ENCODE measurements at places on chromosomes 6 and 20.

- no peak for DNase-seq
These were observed 26.1 kb downstream of the C6orf141 start for GRCh38 chr6:49576618-49577017.

GRCh38 chr6:56278171-56278591 lies 30.8 kb upstream of the COL21A1 start:
- DNase-seq: no peak

- no peak for DNase-seq
These were observed 201.3 kb upstream of the DTNBP1 start for GRCh38 chr6:15864038-15864707.

- peak; percentile 35 for DNase-seq
These were observed 115.2 kb upstream of the RNF24 start for GRCh38 chr20:4130404-4131189.

GRCh38 chr6:109028439-109028838 lies 66.2 kb downstream of the SESN1 start:
- DNase-seq: no peak

DNA sequence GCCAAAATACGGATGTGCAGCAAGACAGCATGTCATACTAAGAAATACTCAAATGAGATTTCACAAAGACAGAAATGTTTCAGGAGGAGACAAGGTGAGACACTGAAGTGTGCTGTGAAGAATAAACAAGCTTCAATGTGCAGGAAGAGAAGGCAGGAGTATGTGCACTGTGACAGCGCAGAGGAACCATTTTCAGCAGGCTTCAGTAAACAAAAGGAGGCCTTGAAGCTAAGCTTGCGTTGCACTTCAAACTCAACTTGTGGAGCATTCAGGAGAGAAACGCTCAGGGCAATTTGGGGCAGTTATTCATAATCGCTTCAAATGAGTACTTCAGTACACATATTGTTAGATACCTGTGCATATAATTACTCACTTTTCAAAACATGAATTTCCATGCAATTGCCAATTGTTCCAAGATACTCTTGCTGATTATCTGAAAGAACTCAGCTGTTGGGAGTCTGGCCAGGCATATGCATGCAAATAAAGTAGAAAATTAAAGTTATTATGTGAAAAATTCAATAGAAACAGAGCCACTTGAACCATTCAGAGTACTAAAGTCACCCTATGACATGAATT lies 234.2 kb upstream of the OPRM1 start:
- no peak for DNase-seq

- no peak for DNase-seq
These were observed 643.4 kb downstream of the QKI start for GRCh38 chr6:164057876-164058275.
